ENCODE measurements at places on chromosomes 7 and 10.

- no peak for DNase-seq
Observed at GRCh38 chr10:113999531-113999930, 44.1 kb upstream of the ADRB1 start.

DNA sequence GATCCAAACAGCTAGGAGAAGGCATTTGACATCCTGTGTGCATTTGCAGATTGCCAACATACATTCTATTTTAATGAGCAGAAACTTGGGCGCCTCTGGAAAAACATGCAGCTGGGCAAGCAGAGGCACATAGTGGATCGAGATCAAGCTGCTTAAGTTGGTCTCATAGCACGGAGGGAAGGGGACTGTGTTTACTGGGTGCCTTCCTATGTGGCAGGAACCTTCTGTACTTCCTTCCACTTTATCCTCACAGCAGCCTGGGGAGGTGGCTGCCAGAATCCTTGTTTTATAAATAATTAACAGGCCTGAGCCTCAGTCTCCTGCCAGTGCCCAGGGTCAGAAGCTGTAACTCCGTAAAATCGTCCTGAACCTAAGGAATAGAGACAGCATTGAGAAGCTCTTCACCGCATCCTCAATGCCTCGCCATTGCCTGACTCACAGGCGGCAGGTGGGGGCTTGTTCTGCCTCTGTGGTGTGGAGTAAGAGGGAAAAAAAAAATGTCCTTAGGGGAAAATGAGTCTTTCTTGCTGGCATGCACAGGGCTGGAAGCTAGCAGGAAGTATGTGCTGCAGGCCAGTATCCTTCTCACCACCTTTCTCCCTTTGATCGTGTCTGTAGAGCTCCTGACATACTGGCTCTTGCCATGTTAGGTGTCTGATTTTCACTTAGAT lies 6.2 kb downstream of the VWA2 start:
- DNase-seq = no peak

DNA sequence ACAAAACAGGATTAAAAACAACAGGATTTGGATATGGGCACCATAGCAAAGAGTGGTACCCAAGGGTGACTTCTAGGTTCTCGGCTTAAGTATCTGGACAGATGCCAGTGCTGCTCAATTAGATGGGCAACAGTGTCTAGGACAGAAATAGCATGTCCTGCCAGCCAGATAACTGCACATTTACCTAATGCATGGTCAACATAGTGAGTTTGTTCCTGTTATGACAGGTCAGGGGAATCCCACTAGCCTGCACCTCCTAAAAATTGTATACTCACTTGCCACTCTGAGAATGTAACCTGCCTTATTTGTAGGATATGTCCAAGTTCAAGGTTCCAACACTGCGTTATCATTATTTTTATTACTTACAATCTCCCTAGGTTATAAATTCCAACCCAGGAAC lies 471.7 kb downstream of the GRM8 start:
- DNase-seq = no peak

GRCh38 chr10:33799944-33800323 lies 465.5 kb upstream of the NRP1 start:
- DNase-seq = no peak

GRCh38 chr7:71210220-71210619 lies 78.3 kb downstream of the GALNT17 start:
- no peak for DNase-seq

DNA sequence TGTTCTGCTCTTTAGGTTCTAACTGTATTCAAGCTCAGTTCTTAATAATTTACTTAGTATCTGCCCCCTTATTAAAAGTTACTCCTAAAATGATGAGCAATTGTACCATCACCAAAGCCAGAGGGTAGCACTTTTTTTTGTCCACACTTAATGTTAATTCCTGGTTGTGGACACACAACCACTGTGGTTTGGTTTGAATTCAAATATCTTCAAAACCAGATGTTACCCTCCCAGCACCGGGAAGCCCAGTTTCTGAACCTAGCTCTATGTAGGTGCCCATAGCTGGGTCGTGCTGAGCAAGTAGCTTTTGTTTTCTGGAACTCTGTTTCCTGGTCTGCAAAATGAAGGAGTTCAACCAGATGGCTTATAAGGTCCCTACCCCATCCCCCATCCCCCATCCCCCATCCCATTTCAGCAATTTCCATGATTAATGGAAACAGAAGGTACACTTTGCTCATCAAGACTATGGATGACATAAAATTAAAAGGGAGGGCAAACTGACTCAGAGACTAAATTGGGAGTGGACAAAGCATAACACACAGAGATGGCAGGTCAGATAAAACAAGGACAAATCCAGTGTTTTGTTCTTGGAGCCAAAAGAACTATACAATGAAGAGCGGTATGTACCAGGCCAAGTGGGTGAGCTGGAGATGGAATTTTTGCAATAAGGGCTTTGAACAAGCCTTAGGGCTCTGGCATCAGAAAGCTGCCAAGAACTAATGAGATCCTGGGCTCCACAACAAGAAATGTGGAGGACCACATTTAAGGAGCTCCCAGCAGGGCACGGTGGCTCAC lies 56.7 kb downstream of the DLG5 start:
- no peak for DNase-seq

DNA sequence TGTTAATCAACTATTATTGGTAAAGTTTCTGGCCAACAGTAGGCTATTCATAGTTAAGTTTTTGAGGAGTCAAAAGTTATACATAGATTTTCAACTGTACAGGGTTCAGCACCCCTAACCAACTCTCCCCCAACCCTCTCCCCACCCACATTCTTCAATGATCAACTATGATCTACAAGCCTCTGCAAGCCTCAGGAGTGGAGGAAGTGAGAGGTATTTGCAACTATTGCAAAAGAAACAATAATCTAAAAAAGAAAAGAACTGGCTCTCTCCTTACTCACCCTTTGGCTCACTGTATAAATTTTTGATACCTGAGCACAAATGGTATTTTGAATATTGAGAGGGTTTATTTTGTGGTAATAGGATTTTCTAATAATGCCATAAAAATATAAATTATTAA lies 179.8 kb downstream of the IPMK start:
- DNase-seq = no peak

DNA sequence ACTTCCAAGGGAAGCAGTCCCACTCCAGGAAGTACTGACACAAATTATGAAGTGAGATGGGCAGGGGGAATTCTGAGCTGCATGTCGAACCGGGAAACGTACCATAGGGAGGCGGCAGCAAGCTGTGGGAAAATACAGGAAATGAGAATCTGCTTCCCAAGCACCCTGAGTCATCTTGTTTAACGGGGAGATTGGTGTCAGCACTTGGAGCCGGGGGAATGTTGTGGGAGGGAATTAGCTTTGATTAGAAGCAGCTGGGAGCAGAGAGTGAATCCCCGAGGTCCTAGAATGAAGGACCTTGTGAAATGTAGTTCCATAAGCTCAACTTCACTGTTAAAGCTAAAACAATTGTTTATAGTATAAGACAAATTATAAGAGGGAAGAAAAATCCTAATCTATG lies 141.4 kb upstream of the PRKCQ start:
- DNase-seq = peak; percentile 96

DNA sequence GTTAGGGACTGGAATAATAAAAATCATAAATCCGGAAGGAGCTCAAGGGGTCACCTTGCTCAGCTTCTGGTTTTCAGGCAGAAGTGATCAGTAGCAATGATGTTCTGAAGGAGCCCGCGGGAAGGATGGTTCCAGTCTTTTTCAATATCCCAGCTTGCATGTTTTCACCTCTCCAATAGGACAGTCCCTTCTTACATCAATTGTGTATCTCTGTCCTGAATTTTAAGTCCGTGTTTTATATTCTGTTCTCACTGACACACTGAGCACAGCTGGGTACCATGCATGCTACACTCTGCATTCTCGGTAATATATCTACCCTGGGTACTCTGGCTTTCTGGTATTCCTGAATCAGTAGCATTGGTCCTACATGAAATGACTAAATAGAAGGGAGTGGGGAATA lies 55.2 kb upstream of the SLC35B4 start:
- no peak for DNase-seq

- DNase-seq = peak; percentile 83
Observed at GRCh38 chr10:624605-625332, 64.7 kb downstream of the DIP2C start.

GRCh38 chr10:15320522-15321203 lies 50.4 kb downstream of the FAM171A1 start:
- peak; percentile 48 for DNase-seq

GRCh38 chr7:111083413-111083812 lies 7.5 kb upstream of the LRRN3 start:
- DNase-seq = peak; percentile 77

DNA sequence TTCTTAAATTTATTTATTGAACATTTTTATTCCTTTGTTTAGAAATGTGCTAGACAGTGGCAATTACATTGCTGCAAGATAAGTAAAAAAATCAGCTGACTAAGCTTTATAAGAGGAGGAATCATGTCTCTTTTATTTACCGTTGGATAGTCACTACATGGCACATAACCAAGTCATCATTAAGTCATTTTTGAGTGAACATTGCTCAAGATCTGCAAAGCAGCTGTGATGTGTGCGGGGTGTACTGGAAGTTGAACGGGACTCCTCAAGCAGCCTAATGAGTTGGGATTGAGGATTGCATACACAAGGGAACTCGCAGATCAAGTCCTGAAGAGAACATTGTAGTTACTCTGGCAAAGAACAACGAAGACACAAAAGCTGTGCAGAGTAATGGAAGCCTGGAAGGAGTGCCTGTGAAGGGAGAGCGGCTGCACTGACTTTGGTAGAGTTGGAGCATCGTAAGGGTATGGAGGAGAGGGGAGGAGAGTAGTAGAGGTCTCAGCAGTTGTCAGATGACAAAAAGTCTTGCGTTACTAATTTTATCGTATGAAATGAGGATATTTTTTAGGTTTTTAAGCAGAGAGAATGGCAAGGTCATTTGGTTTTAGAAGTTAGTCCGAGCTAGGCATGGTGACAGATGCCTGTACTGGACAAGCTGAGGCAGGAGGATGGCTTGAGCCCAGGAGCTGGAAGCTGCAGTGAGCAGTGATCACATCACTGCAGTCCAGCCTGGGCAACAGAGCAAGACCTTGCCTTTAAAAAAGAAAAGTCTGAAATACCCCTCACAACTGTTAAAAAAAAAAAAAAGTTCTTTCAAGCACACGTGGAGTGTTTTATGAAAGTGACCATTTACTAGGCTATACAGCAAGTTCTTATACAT lies 95.1 kb downstream of the BMPR1A start:
- peak; percentile 43 for DNase-seq

- DNase-seq = no peak
Observed at GRCh38 chr7:11175887-11176286, 202.2 kb downstream of the PHF14 start.

DNA sequence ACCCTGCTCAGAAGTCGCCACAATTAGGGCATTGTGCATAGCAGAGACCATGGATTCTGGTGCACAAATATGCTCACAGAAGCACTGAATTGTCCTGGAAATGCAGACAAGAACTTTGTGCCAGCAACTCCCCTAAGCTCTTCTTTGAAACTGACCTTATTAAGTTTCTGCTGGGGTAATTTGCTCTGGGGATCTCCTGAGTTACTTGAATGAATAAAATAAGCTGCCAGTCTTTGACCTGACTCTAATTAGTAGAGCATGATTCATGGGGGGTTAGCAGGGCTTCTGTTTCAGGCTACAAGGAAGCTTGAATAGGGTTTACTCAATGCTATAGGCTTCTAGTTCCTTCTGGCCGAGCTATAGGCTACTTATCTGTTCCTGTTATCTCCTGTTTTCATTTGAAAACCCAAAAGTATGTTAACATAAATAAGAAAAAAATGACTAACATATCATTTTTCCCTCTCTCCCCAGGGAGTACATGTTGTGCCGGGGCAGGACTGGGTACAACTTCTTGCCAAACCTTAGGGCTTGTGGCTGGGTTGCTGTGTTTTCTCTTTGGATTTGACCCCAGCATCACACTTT lies 169.0 kb upstream of the TMEM229A start:
- peak; percentile 40 for DNase-seq

- no peak for DNase-seq
Observed at GRCh38 chr7:117791877-117792780, 81.1 kb downstream of the CTTNBP2 start.

DNA sequence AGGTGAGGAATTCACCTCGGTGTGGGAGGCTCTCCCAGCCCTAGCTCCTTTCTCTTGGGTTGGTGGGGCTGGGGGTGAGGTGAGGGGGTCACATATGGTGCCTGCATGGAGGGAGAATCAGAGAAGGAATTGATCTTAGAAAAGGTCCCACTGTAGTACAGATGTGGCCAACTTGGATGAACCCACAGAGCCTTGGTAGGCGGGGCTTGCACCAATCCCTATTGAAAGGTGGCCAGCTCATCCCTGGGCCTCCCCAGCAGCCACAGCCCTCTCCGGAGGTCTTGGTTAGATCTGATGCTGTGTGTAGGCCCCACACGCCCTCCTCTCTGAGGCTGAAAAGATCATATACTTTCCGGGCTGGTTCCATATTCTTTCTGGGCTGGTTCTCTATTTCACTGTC lies 19.0 kb downstream of the HKDC1 start:
- no peak for DNase-seq

DNA sequence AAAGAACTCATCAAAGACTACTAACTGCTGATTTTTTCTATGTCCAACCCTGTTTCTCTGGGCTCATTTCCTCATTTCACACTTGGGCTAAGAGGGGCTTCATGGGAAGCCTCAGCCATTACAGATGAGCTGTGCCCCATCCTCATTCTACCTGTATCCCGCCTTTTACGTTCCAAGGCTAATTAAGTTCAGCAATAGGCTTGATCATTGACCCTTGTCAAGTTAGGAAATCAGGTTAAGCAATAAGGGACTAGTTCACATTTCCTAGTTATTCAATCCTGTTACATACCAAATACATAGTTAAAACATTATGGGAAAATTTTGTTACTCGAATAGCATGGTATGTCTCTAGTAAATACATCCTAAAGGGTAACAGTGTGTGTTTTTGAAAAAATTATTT lies 29.3 kb upstream of the AGBL3 start:
- no peak for DNase-seq

DNA sequence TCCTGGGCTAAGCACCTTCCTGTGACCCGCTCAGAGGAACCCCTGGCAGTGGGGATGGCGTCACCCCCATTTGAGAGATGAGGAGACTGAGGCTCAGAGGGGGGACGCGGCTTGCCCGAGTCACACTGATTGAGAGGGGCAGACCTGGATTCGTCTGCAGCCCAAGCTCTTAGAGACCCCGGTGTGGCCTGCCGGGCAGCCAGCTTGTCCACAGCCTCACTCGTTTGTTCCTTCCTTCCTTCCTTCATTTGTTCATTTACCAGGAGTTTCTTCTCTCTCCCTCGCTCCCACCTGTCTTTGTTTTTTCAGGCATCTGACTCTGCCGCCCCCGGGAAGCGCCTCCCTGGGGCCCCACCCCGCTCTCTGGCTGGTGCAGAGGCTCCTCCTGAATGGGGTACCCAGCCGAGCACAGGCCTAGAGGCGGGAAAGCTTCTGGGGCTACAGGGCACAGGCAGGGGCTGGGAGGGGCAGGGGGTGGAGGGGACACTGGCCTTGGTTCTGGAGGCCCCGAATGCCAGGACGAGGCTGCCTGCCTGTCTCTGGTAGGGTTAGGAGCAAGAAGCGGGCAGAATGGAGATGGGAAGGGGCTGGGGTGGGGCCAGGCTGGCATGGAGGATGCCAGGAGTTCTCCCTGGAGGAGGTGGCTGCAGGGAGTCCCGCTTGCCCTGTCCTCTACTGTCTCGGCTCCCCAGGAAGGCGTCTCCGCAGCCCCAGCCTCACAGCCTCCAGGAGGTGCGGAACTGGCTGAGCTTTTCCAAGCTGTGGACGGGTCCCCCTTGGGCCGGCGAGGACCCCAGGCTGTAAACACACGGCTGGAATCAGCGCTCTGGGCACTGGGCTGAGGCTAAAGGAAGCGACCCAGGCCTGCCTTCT lies 91.6 kb downstream of the UNCX start:
- no peak for DNase-seq

Measured in fibroblast of skin of back (primary cell).